ENCODE measurements at places on chromosomes 6 and 20.
A peak's percentile ranks its signal among the peaks of the same experiment; 100 is the strongest.

DNA sequence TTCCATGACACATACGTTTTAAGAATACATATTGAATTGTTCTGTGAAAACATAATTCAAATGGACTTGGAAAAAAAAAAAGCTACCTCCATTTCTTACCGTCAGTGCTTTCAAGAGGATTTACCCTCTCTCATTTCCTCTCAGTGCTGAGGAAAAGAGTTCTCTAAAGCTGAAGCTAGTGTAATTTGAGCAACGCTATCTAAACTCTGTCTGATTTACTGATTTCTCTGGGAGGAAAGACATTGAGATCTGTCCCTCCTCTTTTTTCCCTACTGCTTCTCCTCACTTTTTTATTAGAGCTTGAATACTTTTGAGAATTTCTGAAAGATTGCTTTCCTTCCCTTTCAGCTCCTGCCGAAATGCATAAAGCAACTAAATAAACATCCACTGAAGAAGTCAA, 41.2 kb upstream of the GRIK2 start:
- no peak for DNase-seq

DNA sequence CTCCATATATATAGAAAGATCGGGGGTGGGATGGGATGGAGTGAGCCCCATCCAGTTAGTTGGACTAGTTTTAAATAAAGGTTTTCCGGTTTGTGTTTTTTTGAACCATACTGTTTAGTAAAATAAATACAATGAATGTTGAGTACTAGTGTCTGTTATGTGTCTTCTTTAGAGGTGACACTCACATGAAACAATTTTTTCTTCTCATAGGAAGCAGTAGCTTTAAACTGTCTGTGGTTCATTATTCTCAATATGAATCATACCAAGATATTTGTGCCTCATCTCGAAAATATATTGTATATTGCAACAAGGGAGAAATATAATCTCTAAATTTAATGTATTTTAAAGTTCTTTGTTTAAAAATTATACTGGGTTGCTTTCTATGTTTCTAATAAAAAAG, 33.4 kb downstream of the HSF2 start:
- no peak for DNase-seq

DNA sequence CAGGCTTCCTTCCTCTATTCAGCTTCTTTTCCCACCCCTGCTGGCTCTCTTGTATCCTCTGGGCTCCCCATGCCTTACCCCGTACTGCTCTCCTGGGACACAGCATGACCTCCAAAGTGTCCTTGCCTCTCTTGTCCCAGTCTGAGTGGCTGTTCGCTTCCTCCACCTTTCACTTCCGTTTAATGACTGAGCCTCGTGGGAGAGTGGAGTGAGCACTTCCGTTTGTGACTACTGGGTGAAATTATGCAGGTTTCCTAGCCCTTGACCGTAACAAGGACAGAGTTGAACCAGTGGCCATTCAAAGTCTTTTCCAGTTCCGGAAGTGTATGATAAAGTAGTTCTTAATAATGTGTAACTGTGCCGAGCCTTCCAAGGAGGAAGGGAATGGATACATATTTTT, 109.2 kb downstream of the ARID1B start:
- no peak for DNase-seq

DNA sequence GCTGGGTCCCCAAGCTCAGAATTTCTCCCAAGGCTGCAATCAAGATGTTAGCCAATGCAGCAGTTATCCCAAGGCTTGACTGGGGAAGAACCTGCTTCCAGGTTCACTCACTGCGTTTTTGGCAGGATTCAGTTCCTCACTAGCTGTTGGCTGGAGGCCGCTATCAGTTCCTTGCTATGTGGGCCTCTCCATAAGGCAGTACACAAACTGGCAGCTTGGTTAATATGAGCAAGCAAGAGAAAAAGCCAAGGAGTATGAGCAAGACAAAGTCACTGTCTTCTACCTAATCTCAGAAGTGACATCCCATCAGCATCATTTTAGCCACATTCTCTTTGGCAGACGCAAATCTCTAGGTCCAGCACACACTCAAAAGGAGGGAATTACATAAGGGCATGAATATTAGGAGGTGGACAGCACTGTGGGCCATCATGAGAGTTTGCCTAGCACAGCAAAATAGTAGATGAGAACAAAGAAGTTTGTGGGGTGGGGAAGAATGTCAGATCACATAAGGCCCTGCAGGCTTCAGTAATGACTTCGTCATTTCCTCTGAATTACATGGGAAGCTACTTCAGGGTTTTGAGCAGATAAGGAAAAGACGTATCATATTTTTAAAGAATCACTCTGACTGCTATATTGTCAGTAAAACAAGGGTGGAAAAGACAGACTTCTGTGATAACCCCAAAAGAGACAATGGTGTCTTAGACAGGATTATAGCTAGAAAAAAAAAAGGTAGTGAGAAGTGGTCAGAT, 25.5 kb downstream of the LMBRD1 start:
- no peak for DNase-seq

DNA sequence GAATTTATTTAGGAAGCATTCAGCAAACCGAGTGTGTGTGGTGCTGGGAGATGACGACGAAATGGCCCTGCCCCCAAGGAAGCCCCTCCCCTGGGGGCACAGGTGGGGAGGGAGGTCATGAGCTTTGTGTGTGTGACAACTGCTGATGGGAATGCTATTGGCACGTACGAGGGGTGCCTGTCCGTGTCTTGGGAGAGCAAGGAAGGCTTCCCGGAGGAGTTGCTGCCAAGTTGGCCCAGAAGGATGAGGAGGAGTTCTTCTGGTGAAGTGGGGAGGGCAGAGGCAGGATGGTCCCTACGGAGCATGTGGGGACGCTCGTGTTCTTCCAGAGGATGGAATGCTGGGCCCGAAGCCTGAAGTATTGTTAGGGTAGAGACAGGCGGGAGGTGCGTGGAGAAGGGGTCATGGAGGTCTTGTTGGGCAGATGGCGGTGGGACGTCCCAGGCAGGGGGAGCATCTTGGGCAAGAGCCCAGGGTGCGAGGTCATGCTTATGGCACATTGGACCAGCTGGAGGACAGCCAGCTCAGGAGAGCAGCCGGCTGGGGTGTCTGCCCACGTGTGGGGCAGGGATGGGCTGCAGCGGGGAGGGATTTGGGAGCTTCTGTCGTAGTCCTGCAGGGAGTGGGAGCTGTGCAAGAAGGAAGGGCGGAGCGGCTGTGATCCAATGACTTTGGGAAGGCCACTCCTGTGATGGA, 46.1 kb downstream of the SYNJ2 start:
- DNase-seq: no peak

DNA sequence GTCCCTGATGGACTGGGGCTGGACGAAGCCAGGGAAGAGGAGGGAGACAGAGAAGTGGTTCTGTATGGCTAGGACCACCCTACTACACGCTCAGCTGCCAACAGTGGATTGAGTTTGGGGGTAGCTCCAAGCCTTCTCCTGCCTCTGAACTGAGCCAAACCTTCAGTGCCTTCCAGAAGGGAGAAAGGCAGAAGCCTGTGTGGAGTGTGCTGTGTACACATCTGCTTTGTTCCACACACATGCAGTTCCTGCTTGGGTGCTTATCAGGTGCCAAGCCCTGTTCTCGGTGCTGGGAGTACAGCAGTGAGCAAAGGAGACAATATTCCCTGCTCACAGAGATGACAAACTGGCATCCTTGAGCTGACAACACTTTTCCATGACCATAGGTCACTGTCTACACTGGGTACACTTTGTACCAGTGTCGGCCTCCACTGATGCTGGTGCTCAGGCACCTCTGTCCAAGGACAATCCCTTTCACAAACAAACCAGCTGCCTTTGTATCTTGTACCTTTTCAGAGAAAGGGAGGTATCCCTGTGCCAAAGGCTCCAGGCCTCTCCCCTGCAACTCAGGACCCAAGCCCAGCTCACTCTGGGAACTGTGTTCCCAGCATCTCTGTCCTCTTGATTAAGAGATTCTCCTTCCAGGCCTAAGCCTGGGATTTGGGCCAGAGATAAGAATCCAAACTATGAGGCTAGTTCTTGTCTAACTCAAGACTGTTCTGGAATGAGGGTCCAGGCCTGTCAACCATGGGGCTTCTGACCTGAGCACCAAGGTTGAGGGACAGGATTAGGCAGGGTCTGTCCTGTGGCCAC, 11.3 kb upstream of the RBCK1 start:
- DNase-seq: no peak

- DNase-seq: no peak
These were observed 278.0 kb downstream of the BMP7 start for GRCh38 chr20:56988446-56988845.

- no peak for DNase-seq
These were observed at the start of gene CBLN4 for GRCh38 chr20:56005389-56005715. Gene CBLN4, minus strand, starts transcription at chr20:56005519. Its CDS starts 1,348 bp downstream, at chr20:56004171.

- no peak for DNase-seq
These were observed 3.5 kb upstream of the GHRH start for GRCh38 chr20:37265152-37265551.

DNA sequence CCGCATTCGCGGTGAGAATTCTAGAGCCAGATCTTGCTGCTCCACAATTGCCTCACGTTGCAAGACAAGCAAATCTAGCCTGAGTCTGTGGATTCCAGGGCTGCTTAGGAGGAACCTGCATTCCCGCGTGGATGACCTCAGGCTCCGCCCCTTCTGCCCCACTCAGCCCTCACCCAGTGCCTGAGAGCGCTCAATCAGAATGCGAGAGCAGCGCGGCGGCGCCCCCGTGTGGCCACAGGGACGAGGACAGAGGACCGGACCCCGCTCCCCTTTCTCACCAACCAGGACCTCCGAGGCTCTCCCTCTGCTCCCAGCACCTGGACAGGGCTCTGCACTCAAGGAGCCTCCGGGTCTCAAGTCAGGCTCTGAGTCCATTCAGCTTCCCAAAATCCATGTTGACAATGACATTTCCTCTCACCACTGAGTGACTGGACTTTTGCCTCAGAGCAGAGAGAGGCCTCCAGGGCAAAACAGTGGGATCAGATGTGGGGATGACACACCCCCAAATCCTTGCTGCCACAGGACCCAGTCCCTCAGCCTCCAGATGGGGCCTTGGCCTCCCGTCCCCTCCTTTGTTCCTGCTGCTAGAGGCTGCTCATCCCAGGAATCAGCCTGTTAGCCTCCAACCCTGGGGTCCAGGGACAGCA, 52.0 kb downstream of the RPP21 start:
- peak; percentile 77 for DNase-seq

All from activated T-cell treated with anti-CD3 and anti-CD28 coated beads for 24 hours (primary cell).